Naive thymus-derived CD8-positive, alpha-beta T cell (primary cell): ENCODE measurements at places on chromosomes 4 and X.

GRCh38 chr4:123585111-123585510, 188.5 kb downstream of the SPRY1 start:
- DNase-seq, result no peak

- no peak for DNase-seq
These were observed 127.2 kb downstream of the FBXW7 start for GRCh38 chr4:152408514-152409327.

GRCh38 chr4:78544678-78545077, 6.9 kb upstream of the ANXA3 start:
- no peak for DNase-seq

DNA sequence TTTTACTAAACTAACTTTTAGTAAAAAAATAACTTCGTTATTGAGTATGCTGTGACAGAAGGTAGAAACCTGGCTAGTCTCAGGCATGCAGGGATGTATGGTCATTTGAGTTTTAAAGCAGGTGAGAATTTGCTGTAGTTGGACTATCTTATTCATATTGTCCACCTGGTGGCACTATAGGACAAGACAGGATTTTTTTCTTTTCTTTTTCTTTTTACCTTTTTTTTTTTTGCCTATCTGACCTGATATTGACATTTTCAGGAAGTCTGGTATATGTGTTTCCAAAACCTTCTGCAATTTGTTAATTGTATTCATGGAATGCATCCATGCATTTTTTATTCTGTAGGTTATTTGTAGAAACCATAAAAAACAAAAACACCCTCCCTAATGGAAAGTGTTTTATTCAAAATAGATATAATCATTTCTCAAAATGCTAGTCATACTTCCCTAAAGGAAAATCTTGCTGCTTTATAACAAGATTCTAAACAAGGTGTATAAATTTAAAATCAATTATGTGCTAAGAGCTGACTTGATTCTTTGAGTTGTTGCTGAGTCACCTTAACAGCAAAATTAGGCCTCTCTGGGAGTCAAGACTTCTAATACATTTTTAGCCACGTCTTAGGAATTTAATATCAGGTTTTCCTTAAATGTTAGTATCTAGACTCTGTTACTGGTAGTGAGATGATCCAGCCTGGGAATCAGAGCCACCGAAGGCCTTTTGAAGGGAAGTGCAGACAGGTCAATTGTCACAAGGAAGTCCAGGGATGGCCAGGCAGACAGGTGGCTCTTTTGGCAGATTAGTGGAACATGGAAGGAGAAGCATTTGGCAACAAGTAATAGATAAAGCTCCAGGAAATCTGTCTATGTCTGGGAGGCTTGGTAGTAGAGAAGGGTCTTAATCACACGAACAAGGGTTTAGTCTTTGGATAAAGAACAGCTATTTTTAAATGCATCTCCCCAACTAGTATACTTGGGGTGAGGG, 201.3 kb upstream of the GNPDA2 start:
- no peak for DNase-seq

GRCh38 chr4:103171006-103171405, 27.1 kb downstream of the CENPE start:
- no peak for DNase-seq

DNA sequence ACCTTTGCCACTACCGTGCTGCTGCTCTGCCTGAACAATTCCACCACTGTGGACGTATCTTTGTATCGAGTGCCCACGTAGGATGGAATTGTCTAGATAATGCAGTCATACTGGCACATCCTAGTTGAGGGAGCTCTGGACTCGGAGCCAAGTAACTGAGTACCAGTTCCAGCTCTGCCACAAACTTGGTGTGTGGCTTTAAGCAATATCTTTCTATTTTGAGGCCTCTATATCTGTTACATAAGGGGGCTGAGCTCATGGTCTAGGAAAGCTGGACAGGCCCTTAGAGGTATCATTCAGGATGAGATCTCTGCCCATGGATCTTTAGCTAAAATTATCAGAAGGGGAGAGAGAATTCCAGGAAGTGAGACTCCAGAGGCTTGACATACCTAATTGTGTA, 12.4 kb downstream of the GABRE start:
- DNase-seq, result no peak

DNA sequence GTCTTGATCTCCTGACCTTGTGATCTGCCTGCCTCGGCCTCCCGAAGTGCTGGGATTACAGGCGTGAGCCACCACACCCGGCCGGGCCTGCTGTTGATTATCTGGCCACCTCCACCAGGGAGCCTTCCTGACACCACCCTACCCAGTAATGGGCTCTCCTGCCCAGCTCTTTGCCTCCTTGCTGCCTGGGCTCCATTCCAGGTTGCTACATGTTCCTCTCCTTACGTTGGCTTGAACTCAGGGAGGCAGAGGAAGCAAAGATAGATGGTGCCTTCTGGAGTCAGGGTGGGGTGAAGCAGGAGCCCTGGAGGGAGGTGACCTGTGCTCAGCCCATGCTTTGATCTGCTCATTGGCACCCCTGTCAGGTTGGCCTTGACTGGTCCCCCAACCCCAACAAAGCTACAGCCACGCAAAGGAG, 26.3 kb downstream of the FLNA start:
- DNase-seq, result no peak

- DNase-seq, result no peak
These were observed 181.4 kb upstream of the PCDH7 start for GRCh38 chr4:30538794-30539193.

DNA sequence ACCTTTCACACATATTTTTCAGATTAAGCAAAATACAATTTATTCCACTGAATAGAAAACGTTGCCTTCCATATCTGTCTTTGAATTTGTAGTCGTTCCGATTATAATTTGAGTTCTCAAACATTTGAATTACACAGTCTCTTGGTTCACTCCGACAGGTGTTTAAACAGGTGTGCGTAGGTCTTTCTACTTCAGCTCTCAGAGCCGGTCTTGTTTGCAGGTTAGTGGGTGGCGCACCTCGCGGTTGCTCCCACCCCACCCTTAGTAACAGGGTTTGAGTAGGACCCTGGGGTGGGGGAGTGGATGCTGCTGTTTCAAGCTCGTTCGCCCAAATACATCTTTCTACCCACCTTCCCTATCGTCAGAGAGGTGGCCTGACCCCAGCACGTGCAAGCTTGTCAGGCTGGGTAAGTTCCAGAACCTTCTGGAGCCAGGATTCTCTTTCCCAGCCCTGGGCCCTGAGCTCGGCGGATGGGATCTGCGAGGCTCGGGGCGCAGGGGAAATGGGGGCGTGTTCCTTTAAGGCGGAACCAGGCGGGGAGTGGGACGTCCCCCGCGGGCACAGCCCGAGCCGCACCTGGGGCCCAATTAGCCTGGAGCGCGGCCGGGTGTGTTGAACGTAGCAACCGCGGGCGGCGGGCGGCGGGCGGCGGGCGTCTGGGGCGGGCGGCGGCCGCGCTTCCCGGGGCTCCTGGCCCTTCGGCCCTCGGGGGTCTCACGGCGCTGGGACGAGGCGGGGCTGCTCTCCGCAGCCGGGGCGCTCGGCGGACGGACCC, at the start of gene FAM149A:
FAM149A (plus strand) TSS at position 591 of the 776 bp plus-strand sequence.
- DNase-seq, result peak; percentile 75

DNA sequence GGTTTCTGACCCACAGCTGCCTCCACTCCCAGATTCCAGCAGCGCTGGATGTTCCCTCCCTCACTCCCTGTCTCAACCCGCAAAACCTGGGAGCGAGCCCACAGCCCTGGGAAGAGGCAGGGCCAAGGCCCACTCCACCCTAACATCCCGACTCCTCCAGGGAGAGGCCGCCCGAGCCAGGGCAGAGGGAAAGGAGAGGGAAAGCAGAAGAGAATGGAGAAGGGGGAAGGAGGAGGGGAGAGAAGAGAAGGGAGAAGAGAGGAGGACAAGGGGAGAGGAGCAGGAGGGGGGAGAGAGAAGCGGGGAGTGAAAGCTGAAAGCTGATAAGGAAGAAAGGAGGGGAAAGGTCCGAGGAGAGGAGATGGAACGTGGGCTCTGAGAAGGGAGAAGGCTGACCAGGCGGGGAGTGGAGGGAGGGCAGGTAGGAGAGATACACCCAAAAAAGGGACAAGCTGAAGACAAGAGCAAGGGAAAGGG, 120.2 kb upstream of the PJA1 start:
- no peak for DNase-seq

DNA sequence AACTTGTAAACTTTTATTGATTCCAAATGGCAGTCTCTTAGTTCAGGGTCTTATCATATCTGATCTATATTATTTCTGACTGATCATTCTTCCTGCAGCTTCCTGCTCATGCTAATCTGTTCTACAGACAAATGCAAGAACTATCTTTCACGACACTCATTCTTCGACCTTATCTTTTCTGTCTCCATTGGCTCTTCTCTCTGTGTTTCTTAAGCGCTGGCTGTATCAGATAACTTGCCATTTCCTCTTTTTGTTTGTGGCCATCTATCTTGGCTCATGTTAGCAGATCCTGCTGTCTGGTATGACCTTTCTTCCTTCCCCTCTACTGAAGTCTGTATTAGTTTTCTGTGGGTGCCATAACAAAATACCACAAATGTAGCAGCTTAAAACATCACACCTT, 230.5 kb upstream of the PUDP start:
- DNase-seq, result no peak

DNA sequence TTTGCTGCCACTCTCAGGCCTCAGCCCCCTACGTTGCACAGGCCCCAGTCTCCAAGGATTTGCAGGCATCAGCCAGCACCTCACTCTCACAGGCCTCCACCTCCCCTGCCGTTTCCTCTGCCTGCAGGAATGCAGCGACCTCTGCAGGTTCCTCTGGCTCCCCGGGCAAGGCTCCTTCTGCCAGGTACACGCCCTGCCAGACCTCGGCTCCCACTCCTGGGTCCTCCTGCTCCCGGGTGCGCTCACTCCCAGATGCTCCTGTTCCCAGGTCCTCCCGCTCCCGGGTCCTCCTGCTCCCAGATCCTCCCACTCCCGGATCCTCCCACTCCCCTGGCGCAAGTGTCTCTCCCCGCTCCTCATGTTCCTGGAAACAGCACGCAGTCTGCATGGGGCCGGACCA, 144.4 kb upstream of the RADX start:
- no peak for DNase-seq

GRCh38 chr4:75030649-75031235, 97.8 kb downstream of the PARM1 start:
- no peak for DNase-seq

DNA sequence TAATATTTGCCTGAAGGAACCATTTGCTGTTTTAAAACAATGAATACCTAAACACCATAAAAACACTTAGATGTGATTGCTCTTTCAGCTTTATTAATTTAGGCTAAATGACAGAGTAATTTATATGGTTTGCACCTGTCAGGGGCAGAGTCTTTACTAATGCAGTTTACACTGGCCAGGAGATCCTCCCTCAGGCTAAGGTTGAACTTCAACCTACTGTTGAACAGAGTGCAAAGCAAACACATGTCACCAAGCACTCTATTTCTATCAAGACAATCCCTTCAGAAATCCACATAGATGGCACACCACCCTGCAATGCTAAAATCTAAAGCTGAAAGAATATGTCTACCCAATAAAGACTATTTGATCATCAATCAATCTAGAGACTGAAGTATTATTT, 147.3 kb downstream of the KLHL13 start:
- no peak for DNase-seq

GRCh38 chr4:16351161-16351560, 124.9 kb upstream of the TAPT1 start:
- no peak for DNase-seq

- DNase-seq, result no peak
These were observed 119.7 kb upstream of the NWD2 start for GRCh38 chr4:37124800-37125199.

GRCh38 chrX:84710611-84711010, 208.4 kb upstream of the HDX start:
- DNase-seq, result no peak

GRCh38 chr4:156798438-156798837, 173.2 kb downstream of the PDGFC start:
- DNase-seq, result no peak

DNA sequence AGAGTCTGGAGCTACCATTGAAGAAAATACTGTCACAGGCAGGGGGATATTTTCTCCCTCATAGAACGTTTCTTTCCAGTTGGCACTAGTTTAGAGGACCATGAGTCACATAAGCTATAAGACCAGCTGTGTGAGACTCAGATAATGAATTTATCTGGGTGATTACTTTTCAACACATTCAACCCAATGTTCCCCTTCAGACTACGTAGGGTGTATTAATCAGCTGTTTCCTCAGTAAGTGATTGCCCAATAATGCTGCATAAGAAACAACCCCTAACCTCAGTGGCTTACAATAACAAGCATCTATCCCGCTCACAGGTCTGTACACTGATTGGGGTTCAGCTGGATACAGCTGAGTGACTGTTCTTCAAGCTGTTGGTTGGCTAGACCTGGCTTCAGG, 38.1 kb downstream of the CBLL2 start:
- DNase-seq, result no peak

DNA sequence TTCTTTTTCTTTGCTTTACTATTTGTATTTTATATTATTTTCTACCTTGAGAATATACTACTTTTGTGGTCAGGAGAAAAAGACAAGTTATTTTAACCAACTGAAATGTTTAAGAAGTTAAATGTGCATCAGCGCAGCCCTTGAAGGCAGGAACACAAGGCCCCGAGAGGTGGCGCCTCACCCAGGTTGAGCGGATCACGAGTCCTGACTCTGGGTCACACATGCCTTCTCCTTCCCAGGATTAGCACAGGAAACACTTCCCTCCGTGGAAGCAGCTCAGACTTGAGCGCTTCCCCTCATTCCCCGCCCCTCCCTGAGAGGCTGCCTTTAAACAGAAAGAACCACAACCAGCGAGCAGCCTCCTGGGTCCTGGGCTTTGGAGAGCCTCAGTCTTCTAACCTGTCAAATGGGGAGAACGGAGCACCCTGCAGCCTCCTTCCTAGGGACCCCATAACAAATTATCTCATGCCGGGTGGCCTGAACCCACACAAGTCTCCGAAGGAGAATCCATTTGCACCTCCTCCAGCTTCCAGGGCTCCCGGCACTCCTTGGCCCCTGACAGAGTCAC, 217.6 kb downstream of the AFAP1 start:
- no peak for DNase-seq

DNA sequence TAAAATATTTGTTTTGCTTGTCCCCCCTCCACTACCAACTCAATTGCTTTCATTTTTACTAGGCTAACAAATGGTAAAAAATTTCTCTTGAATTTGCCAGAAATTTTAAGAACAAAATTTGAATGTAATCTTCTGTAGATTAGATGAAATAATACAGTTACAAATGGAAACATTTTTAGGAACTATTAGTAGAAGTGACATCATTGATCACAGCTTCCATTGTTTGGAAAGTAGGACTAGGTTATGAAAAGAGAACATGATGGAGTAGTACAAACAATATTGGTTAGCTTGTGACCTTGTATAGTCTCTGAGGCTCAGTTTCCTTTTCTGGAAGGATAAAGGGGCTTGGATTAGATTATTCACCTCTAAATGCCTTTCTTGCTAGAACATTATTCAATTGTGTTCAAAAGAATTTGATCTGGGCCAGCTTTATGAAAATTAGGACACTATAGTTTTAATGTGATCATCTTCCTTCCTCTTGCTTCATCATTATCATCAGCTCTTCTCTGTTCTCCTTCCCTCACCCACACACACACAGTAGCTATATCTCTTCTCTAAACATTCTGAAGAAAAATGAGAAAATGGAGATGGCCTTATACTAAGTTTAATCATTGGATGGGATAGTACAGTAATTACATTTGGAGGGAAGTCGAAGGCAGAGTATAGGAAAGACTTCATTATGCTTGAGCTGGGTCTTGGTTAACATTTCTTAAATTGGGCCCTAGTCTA, 9.9 kb downstream of the MTMR1 start:
- DNase-seq, result no peak

- no peak for DNase-seq
These were observed 44.5 kb downstream of the SORCS2 start for GRCh38 chr4:7236847-7237246.

- DNase-seq, result no peak
These were observed 62.1 kb downstream of the USO1 start for GRCh38 chr4:75786526-75786925.
